CD4-positive, alpha-beta T cell treated with Interleukin-10 for 1 hour (primary cell): ENCODE measurements at places on chromosomes 12 and 14.

- DNase-seq = no peak
Observed at GRCh38 chr12:120879102-120879501, 25.1 kb downstream of the SPPL3 start.

GRCh38 chr14:93857500-93858283 is 69.4 kb upstream of the PRIMA1 start:
- no peak for DNase-seq

GRCh38 chr12:12003609-12004008 is 67.1 kb upstream of the BCL2L14 start:
- no peak for DNase-seq

- DNase-seq = no peak
Observed at GRCh38 chr12:130933269-130933995, 20.3 kb upstream of the ADGRD1 start.

- DNase-seq = no peak
Observed at GRCh38 chr12:89075880-89076540, 276.3 kb downstream of the DUSP6 start.

GRCh38 chr14:20409226-20409625 is 4.1 kb downstream of the TEP1 start:
- no peak for DNase-seq

- no peak for DNase-seq
Observed at GRCh38 chr14:51550636-51551035, 101.1 kb upstream of the FRMD6 start.

- DNase-seq = no peak
Observed at GRCh38 chr12:6372403-6373003, 2.9 kb downstream of the SCNN1A start.

GRCh38 chr12:40793471-40793870 is 101.2 kb downstream of the CNTN1 start:
- no peak for DNase-seq

- no peak for DNase-seq
Observed at GRCh38 chr12:52347016-52347415, 20.3 kb downstream of the KRT85 start.

DNA sequence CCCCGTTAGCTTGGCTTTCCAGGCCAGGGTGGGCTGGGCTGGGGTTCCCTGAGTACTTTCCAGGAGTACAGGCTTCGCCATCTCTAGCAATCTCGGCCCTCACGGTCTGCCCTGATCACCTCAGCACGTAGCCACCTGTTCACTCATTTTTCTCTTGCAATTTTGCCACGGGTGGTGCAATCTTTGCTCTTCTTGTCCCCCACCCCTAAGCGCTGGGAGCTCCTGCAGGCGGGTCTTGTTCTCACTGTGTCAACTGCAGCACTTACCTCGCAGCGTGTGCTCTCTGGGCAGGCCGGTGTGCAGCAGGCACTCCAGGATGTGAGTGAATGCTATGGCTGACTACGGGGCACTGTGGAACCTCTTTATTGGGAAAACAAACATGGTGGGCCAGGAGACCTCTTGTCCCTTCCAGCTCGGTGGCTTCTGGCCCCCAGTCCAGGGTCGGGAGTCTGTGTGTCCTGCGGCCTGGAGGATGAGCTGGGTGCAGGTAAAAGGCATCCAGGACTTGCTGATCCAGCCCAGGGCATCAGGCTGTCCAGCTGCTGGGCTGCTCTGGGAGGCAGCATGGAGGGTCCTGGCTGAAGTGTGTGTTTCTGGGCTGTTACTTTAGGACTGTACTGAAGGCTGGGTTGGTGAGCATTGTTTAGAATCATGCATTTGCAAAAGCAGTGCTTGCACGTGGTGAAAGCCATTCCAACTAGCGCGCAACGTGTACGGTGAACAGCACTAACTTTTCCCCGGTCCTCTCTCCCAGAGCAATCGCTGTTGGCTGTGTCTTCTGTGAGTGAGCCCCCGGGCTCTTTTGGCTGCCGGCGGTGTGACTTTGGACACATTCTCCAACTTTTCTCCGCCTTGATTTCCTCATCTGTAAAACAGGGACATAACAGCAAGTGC is 1.5 kb upstream of the ULK1 start:
- no peak for DNase-seq

- no peak for DNase-seq
Observed at GRCh38 chr14:104886690-104887622, 21.9 kb downstream of the CEP170B start.

DNA sequence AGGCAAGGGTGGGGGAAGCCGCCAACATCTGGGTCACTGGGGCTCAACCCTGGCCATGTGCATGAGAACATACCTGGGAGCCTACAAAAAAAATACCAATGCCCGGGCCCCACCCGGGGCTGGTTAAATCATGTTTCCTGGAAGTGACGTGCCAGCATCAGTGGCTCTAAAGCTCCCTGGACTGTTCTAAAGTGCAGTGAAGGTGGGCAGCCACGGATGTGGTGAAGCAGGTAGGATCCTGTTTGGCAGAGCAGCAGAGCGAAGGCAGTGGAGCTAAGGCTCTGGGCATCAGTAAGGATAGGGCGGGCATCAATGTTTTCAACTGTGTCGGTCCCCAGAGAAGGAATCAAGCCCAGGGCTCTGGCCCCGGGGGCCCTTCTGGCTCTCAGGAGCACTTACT is 525 bp upstream of the GPR68 start:
- peak; percentile 87 for DNase-seq

DNA sequence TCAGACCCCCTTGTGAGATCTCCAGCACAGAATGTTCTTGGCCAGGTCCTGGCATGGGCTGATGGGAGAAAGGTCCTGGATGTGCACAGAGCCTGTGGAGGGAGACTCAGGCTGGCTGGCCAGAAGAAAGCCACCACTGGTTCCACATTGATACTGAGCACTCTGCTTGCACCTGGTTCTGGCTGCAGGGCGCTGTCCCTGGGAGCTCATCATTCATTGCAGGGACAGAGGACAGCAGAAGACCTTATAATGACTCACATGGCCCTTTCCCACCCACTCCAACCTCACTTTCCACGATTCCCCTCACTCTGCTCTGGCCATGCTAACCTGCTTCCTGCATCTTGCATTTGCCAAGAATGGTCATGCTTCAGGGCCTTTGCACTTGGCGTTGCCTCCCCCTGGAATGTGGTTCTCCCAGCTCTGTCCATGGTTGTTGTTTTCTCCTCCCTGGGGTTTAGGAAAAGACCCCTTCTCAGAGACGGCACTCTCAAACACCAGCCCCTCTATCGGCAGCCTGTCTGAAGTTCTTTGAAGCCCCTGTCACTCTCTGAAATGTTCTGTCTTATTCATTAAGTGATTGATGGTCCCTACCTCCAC is 10.3 kb downstream of the KRT7 start:
- DNase-seq = no peak

GRCh38 chr14:52551696-52552062 is 626 bp downstream of the TXNDC16 start:
- peak; percentile 23 for DNase-seq

- DNase-seq = no peak
Observed at GRCh38 chr14:44795725-44796124, 166.0 kb downstream of the KLHL28 start.

- no peak for DNase-seq
Observed at GRCh38 chr12:66159123-66159522, 10.7 kb downstream of the TMBIM4 start.

GRCh38 chr12:18861287-18861858 is 123.5 kb downstream of the CAPZA3 start:
- DNase-seq = peak; percentile 9

GRCh38 chr12:128661226-128661569 is 162.6 kb downstream of the SLC15A4 start:
- no peak for DNase-seq

DNA sequence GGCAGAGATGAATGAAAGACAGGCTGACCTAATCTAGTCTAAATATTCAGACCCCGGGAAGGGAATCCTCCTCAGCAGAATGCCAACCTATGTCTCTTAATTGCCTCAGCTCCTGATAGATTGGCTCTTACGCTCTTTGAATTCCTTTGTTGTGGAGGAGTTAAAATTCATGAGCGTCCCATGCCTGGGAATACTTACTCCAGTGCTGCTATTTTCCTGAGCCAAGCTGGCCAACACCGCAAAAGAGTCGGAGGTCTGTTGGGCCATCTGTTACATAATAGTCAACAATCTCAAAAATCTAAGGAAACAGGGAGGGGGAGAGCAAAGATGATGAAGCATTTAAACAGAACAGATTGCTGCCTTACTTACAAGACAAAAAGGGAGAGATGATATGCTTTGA is 182.8 kb downstream of the ASCL1 start:
- DNase-seq = no peak

DNA sequence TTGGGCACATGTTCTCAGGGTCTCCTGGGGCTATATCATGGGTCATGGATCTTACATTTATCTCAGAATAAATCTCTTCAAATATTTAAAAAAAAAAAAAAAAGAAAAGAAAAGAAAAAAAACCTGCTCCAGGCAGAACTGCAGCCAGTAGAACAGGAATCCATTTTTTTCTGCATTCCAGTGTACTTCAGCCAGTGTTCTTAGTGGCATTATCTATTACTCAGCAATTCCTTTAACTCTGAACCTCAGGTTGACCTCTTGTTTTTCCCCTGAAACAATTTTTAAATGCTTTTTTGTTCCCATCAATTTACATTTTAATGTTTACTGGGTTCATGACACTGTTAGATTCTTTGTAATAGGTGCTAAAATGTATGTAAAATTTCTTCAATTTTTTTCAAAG is 66.7 kb upstream of the STXBP6 start:
- DNase-seq = no peak

DNA sequence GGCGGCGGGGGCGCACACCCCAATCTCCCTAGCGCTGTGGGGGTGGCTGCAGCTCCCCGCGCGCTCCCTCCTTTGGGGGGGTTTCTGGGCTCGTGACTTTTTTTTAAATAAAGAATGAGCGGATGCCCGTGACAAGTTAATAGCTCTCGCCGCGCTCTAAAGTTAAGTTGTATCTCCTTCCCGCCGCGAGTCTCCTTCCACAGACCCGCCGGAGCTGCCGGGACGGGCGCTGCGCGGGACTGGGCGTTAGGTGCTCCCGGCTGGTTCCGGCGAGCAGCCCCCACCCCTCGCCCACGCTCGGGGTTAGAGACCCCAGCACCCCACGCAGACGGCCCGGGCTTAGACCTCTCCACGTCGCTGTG is 82.6 kb upstream of the HMGA2 start:
- DNase-seq = no peak

GRCh38 chr12:131923260-131923659 is 5.8 kb upstream of the PUS1 start:
- no peak for DNase-seq

- DNase-seq = no peak
Observed at GRCh38 chr12:131643631-131644452, 67.0 kb upstream of the SFSWAP start.

DNA sequence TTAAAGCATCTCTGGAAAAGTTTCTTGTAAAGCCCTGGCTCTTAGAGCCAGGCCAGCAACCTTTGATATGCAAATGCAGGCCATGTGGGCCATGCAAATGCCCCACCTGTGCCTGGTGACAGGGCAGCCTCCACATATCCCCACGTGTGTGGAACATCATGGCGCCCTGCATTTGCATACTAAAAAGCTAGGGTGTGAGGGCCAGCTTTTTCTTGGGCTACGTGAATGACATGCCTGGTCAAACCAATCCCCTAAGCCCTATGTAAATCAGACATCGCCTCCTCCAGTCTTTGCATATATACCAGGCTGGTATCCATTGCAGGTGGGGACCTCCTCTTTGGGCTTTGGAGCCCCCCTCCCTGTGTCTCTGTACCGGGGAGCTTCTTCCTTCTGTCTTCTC is 6.4 kb downstream of the CSRP2 start:
- DNase-seq = no peak

DNA sequence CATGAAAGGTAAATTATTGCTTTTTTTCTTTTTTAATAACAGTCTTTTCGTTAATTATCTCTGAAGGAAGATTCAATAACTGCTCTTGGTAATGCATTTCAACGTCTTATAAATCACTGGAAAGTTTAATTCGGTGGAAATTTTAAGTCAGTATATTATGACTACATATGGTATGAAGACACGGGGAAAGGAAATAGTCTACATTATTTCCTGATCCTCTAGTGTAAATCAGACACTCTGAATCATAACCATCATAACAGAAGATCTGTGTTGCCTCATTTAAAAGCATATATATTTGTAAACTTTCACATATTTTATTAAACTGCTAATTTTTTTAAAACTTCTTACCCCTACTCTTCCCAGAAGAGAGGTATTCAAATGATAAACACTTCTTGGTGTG is 53.7 kb downstream of the EFCAB11 start:
- no peak for DNase-seq

- DNase-seq = no peak
Observed at GRCh38 chr12:89474615-89475014, 50.0 kb downstream of the GALNT4 start.

DNA sequence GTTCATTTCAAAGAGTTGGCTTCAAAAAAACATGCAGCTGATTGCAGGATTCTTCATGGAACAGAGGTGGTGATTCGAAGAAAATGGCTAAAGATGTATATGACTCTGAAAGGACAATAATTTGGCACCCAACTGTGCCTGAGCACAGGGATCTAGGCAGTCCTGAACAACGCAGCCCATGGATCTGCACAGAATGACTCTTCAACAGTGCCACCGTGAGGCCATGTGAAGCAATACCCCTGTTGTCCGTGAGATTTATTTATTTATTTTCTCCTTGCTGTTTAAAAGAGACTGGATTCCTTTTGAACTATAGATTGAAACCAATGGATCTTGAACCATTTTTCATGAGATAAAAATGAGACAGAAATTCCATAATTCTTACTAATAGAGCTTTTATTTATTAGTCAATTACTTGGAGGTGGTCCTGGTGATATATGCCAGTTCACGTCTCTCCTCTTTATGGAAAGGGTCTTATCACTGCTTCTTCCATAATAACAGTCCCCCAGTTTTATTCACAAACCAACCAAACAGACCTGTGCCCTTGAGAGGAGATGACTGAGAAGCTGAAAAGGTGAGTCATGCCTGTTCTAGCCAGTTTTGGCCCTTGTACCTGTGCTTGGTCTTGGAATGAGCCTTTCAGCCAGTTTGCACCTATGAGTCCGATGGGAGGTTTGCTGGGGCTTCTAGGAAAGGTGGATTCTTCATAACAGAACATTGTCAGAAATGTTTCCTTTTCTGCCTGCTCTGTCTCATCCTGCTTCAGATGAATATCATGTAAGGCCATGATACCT is 1598.3 kb downstream of the AACS start:
- DNase-seq = no peak

DNA sequence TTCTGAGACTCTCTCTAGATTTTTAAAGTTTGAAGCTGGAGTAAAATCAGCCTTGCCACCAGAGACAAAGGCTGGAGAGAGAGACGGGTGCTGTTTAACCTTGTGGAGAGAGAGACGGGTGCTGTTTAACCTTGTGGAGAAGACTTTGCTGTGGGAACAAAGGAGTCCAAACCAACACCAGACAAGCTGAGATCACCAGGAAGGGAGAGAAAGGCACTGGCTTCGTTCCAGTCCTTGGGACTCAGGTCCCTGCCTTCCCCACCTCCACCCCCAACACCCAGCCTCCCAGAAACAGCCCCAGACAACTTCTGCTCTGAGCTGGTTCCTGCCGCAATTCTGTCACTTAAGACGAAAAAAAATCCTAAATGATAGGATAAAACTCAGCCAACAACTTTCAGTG is 1389.3 kb downstream of the AACS start:
- DNase-seq = no peak

DNA sequence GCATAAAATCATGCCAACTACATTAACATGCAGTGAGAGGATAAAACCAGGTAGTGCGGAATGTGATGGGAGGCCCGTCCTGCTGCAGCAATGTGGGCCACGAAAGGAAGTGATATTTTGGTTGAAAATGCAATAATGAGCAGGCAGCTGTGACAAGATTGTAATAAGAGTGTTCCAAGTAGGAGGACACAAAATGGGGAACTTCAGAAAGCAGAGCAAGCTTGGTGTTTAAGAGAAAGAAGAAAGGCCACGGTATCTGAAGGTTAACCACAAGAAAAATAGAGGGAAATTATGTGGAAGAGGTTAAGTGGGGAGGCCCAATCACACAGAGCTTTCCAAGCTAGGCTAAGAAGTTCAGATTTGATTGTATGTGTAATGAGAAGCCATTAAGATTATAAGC is 34.3 kb downstream of the OVCH1 start:
- DNase-seq = no peak
